ENCODE measurements at places on chromosomes 1 and 21. TPM values are rescaled to one million over a fixed set of nuclear protein-coding genes. Genes with fewer than 3 reads are reported as not detected.

The HAO2 gene
- total RNA-seq, result not detected

The ANP32E gene
- total RNA-seq, result 81.9 TPM

The LGR6 gene
- total RNA-seq, result not detected

The HSD3B2 gene
- not detected for total RNA-seq

The FCGR1A gene
- total RNA-seq, result not detected

The EFNA1 gene
- total RNA-seq, result 17.9 TPM

The MROH7 gene
- not detected for total RNA-seq

The HPDL gene
- not detected for total RNA-seq

DNA sequence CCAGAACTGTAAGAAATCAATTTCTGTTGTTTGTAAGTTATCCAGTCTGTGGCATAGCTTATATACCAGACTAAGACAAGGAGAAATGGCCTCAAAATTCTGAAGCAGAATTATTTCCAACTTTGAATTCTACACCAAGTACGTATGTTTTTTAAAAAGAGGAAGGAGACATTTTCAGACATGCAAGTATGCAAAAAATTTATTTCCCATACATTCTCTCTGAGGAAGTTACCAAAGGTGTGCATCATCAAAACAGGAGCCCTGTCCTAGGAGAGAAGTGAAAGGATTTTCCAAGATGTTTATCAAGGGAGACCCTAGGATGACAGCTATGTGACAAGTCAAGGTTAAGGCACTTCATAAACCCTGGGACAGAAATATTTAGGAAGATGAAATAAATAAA is 49.3 kb upstream of the RABGAP1L start:
- DNase-seq, result no peak

- DNase-seq, result no peak
These were observed 22.0 kb downstream of the FOXO6 start for GRCh38 chr1:41383094-41383852.

DNA sequence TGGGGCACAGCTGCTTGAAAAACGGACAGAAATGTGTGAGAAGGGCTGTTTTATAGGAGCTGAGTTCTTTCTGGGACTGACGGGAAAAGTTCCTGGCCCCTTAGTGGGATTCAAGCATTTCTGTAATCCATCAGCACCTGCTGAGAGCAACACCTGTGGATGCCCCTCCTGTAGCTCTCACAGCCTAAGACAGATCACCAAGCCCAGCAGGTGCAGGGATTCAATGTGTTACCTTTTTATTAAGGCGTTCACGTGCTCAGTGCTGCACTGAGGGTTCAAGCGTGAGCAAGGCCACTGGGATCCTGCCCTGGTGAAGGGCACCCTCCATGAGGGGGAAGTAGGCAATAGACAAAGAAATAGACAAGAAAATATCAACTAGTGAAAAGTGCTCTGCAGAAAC is 14.9 kb downstream of the OLFML2B start:
- no peak for DNase-seq

DNA sequence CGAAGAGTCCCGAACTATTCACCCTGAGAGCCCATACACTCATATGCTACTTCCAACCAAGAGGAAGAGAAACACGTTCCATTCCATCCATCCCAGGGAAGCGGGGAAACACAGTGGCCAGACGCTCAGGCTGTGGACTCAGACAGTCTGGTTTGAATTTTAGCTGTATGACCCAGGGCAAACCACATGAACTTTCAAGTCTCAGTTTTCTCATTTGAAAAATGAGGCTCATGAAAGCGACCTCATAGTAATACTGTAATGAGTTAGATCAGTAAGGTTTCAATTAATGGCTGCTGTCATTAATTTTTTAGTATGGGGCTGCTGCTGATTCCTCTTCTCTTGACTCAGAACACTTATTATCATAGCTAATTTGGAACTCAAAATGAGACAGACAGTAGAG is 1.5 kb downstream of the FCRL4 start:
- no peak for DNase-seq

DNA sequence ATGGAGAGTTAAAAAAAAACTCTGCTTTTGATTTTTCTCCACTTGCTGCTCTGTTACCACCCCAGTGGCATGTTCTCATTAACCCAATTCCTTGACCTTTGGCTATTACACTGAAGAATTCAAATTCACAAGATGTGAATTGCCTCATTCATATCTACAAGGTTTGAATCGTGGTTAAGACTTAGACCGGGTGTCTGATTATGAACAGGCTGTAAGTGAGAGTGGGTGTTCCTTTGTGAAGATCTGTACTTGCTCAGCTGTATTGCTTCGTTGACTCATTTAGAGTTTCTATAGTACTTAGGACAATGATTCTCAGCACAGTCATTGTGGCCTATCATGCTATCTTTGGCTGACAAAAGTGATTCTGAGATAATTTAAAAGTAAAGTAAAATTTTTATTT is 36.4 kb downstream of the DNM3 start:
- no peak for DNase-seq

GRCh38 chr1:192739476-192740184 is 69.2 kb upstream of the RGS2 start:
- DNase-seq, result peak; percentile 89

DNA sequence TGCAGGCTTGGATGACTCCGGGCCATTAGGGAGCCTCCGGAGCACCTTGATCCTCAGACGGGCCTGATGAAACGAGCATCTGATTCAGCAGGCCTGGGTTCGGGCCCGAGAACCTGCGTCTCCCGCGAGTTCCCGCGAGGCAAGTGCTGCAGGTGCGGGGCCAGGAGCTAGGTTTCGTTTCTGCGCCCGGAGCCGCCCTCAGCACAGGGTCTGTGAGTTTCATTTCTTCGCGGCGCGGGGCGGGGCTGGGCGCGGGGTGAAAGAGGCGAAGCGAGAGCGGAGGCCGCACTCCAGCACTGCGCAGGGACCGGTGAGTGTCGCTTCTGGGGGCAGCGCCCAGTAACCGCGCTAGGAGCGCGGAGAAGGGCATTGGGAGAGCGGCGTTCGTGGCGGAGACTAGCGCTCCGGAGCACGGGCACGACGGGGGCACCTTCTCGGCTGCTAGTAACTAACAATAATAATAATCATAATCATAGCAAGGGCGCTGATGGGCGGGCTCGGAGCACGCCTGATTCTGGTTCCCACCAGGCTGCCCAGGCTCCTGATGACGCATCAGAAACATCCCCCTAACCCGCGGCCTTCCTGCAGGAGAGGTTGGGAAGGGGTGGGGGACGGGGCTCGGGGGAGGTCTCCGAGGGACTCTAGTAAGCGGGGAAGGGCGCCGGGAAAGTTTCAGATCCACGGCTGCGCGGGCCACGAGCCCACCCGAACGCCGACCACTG is at the start of gene MX1:
MX1 (plus strand) TSS at position 286 of the 722 bp plus-strand sequence. CDS start 5,832 bp downstream, outside the sequence.
- no peak for DNase-seq

GRCh38 chr1:183032122-183032921 is 9.1 kb downstream of the LAMC1 start:
- peak; percentile 64 for DNase-seq

DNA sequence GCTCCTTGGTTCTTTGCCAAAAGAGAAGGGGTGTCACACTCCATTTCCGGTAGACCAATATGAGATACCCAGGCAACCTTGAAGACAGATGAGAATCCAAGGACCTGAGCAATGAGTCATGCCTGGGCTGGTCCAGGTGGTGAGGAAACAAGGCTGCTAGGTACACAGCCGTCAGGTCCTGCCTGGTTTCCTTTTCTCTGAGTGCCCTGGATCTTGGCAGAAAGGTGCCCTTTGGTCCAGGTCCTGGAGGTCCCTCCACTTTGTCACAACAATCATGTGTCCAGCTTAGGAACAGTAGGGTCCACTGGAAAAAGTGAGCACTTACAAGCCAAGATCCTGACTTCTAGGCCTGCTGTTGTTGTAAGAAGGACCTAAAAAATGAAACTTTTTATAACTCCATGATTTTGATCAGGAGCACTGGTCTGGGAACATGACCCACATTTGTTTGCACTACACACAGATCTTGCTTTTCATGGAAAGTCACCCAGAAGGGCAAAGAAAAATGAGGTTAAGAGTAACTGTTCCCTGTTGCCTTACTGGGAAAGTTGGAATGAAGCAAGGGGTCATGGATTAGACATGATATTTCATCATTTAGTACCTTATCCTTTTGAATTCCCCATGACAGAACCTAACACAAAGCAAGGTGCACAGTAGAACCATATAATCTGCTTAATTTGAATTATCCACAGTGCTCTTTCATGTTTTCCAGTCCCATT is 94.7 kb downstream of the PAPPA2 start:
- DNase-seq, result no peak

DNA sequence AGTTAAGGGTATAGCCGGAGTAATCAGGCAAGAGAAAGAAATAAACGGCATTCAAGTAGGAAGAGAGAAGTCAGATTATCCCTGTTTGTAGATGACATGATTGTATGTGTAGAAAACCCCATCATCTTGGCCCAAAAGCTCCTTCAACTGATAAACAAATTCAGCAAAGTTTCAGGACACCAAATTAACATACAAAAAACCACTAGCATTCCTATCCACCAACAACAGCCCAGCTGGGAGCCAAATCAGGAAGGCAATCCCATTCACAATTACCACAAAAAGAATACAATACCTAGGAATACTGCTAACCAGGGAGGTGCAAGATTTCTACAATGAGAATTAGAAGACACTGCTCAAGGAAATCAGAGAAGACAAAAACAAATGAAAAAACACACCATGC is 45.3 kb downstream of the MAST2 start:
- DNase-seq, result no peak

GRCh38 chr1:8570465-8570864 is 247.0 kb downstream of the RERE start:
- no peak for DNase-seq

GRCh38 chr1:168830562-168830961 is 101.6 kb upstream of the DPT start:
- no peak for DNase-seq
